Testis (tissue), 5 donors: ENCODE measurements at places on chromosomes 11 and 22.

DNA sequence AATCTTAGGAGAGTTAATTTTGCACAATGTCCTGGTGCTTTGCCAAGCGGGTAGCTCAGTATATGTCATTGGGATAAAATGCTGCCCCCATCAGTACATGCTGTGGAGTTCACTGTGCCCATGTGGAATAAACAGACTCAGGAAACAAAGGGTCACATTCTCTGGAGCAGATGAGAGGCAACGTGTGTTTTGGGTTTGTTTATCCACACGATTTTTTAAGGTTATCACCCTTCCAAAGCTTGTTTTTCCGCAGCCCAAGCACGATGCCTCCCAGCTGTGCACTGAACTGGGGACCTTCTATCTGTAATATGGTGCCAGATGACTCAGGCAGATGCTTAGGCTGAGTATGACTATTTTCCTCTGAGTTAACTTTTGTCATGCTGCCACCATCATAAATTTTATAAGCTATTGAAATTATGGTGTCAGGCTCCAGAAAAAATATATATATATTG lies 6.5 kb downstream of the OR4D6 start:
- no peak for DNase-seq

DNA sequence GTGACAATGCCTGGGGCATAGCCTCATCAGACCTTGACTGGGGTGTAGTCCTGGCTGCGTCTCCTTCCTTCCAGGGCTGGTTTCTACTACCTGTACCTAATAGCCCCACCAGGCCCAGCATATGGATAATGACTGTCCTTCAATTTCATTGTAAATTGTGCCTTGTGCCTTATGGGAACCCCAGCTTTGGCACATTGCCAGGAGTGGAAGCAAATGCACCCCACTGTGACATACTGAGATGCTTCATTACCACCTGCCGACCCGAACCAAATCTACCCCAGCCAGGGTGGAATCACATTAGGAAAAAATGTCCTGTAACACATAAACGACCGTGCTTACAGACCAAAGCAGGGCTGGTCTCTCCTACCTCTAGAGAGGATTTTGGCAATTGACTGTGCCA lies 7.3 kb downstream of the TOP3B start:
- DNase-seq, result no peak

GRCh38 chr11:75031224-75031753 lies 42.6 kb downstream of the NEU3 start:
- DNase-seq, result peak; percentile 65

GRCh38 chr11:108223348-108224149 lies 682 bp downstream of the ATM start:
- DNase-seq, result peak; percentile 31

- DNase-seq, result no peak
These were observed 67.9 kb downstream of the CYB5R2 start for GRCh38 chr11:7605186-7605943.

DNA sequence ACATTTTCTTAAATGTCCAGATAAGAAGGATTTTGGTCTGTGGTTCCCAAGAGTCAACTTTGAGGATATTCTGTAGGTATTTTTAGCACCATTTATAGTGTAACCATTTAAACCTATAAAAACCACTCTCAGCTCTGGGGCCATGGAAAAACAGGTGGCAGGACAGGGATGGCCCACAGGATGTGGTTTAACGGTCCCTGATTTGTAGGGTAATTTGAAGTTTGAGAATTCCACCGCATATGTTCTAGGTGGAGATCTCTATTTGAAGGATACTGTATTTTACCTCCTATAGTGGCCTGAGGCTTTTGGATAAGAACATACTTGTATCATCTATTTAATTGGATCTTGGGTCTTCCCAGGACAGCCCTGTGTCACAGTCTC lies 62.4 kb upstream of the IGLL5 start:
- DNase-seq, result no peak

DNA sequence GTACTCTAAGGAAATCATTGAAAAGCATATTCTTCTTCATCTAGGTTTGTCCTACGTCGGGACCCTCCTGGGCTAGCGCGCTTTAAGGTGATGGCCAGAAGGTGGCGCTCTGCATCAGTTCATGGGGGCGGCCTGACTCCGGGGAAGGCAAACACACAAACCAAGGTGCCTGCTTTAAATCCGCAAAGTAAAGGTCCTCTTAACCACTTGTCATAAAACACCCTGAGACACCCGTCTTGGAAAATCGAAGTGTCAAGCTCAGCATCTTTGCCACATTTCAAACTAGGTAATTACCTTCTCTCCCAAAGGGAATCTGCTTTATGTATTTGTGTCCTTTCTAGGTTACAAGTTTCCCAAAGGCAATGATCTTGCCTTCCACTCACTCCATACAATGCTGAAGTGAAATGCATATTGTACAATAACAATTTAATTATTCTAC lies 33.9 kb downstream of the LMO2 start:
- peak; percentile 83 for DNase-seq

DNA sequence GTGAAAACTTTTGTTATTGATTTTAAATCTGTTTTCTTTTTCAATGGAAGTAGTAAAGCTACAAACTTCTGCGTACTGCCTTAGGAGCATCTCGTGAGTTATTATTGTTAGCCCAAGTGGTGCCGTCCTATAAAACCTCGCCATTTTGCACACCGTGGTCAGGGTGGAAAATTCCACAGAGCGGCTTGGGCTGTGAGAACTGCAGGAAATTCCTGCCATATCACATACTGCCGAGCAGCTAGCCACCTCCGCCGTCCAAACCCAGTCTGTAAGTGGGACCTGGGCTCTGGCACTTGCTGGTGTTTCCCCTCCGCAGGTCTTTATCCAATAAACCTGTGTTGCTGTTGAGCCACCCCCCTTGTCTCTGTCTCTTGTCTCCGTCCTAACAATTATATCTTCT lies 88.0 kb upstream of the POU2AF2 start:
- peak; percentile 26 for DNase-seq

- no peak for DNase-seq
These were observed 426.1 kb upstream of the CADM1 start for GRCh38 chr11:115930291-115930690.

DNA sequence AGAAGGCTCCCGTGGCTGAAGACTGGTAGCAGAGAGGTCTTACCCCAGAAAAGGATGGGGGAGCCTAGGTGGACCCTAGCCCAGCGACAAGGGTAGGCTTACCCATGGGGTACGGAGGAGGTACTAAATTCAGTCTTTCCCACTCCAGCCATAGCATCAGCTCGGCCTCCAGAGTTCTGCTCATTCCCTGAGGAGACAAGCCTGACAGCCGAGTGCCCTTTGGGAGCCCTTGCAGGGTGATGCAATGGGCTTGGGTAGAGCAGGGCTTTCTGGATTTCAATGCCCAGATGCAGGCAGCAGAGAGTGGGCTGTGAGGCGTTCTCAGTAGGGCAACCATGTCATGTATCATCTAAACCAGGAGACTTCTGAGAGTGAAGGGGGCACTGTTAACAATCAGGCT lies 124.7 kb downstream of the MICAL2 start:
- no peak for DNase-seq

- no peak for DNase-seq
These were observed 101.6 kb downstream of the CSNK2A3 start for GRCh38 chr11:11251394-11251970.

DNA sequence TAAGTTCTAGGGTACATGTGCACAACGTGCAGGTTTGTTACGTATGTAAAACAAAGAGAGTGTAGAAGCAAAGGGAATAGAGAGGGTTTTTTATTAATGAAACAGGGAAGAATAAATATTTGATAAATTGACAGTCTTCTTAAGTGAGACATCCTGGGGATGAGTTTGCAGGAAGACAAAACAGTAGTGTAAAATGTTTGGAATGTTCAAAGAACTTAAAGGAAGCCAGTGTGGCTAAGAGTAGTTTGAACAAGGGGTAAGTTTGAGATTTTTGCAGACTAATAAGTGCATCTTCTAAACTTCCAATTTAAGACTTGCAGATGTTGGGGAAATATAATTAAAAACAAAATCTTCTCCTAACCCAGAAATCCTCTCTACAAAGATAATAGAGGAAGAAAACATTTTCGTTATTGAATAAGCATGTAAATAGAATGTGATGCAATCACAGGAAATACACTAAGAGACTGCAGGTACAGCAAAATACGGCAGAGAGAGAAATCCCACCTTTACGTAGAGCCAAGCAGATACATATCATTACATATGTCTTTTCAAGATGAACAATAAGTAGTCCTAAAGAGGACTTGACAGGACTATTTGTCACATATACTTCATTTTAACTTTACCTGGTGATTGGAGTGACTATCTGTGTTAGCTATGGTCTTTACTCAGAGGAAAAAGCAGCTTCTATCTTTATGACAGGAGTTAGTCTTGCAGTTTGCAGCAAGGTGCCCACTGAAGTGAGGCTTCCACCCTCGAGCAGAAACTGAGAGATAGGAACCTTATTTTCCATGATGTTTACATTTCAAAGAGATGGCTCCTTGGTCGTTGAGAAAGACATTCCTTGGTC lies 402.1 kb downstream of the CNTN5 start:
- no peak for DNase-seq

DNA sequence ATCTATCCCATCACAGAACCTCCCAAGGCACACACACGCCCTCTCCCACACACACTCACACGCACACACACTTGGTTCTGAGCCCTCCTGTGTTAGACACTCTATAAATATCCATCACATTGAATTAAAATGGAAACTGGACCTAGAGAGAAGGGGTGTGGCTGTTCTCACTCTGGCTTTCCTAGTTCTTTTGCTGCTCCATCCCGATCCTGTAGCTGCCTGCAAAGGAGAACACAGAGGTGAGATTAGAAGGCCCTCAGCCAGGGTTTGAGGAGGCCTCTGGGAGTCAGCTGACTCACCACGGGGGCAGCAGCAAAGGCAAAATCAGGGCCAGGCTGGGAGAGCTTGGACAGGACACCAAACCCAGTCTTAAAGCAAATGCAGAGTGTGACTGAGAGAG lies 192.3 kb upstream of the CADM1 start:
- no peak for DNase-seq

- DNase-seq, result no peak
These were observed 13.2 kb upstream of the HEPHL1 start for GRCh38 chr11:94007906-94008305.

DNA sequence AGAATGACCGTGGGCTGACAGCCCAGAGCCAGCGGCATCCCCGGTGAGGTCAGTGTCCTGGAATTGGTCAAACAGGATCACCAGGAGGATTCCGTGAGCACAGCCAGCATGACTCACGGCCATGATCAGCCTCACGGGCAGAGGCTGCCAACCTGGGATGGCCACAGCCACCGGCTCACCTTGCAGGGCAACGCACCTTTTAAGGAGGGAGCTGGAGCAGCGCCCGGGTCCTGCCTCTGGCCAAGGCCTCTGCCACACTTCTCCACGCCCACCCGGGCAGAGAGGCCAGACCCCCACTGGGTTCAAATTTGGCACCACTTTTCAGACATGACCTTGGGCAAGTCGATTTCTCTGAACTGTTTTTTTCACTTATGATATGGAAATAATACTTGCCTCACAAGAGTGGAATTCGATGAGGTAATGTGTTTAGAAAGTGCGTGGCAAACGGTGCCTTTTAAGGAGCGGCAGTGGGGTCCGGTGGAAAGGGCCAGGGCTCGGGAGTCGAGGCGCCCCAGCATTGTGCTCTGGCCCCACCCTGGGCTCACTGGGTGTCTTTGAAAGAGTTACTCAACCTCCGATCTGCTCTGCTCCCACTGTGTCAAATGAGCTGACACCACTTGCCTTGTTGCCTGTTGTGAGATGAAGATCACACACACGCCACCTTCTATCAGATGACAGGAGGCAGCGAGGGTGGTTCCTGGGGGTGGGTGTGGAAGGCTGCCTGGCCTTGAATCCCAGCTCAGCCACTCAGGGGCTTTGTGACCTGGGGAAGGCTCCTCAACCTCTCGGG lies 16.0 kb downstream of the TXN2 start:
- DNase-seq, result peak; percentile 50

- no peak for DNase-seq
These were observed 26.3 kb upstream of the GNB1L start for GRCh38 chr22:19880786-19881569.

GRCh38 chr22:47205554-47205953 lies 443.1 kb downstream of the TBC1D22A start:
- DNase-seq, result peak; percentile 9

DNA sequence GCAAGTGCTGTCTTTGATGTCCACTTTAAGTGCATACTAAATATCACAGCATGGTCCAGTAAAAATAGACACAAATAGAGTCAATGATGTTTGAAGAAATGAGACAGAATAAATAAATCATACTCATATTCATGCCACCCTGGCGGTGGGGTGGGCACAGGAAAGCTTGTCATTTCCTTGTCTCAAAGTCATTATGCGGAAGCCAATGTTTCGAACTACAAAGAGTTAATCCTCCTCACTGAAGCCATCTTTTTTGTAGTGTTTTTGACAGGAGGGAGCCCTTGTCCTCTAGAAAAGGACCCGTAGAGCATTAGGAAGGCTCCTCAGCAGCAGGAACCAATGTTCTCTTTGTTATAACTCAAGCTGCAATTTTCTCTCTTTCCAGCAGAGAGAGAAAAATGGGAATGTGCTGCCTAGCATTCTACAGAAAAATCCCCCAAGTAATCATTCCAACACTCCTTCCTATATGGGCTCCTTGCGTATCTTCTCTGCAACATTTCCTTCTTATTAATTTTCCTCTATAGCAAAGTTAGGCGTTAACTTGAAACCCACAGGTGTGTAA lies 30.6 kb downstream of the SC5D start:
- DNase-seq, result no peak

- peak; percentile 50 for DNase-seq
These were observed 30.0 kb upstream of the MMP7 start for GRCh38 chr11:102560555-102561011.

DNA sequence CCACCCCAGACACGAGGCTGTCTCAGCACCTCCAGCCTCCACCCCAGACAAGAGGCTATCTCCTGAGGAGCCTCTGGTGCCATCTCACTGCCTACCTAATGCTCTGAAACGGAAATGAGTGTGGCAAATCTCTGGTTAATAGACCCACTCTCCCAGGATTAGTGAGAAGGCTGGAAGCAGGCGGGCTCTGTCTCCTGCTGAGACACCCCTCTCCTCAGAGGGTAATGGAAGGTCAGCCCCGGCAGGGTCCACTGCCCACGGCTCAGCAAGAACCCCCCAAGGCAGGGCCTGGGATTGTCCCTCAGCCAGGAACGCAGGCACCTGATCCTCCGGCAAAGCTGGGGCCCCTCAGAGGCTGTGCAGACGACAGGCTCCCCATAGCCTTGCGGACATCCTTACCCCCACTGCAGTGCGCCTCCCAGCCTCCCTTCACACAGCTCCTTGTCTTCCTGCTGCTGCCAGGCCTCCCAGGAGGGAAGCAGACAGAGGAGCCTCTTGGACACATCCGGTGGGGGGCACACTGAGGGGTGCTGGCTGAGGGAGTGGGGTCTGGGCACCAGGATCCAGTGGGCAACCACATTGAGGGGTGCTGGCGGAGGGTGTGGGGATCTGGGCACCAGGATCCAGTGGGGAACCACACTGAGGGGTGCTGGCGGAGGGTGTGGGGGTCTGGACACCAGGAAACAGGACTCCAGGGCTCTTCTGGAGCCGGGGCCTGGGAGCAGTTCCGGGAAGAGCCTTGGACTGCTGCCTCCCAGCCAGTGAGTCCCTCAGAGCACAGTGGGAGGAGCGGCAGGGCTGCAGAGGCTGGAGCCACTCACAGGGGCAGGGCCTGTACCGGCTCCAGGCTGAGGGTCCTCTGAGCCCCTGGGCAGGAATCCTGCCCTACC lies 13.1 kb downstream of the CHID1 start:
- DNase-seq, result peak; percentile 53

- DNase-seq, result no peak
These were observed 38.6 kb downstream of the GGTLC2 start for GRCh38 chr22:22682807-22683667.

- no peak for DNase-seq
These were observed 42.9 kb downstream of the PC start for GRCh38 chr11:66915046-66915832.
